ENCODE measurements at places on chromosomes 3 and 15.

- DNase-seq, result no peak
These were observed 196.3 kb downstream of the MEIS2 start for GRCh38 chr15:36903922-36904556.

- no peak for DNase-seq
These were observed 788 bp downstream of the UQCC5 start for GRCh38 chr3:52537165-52537620.

DNA sequence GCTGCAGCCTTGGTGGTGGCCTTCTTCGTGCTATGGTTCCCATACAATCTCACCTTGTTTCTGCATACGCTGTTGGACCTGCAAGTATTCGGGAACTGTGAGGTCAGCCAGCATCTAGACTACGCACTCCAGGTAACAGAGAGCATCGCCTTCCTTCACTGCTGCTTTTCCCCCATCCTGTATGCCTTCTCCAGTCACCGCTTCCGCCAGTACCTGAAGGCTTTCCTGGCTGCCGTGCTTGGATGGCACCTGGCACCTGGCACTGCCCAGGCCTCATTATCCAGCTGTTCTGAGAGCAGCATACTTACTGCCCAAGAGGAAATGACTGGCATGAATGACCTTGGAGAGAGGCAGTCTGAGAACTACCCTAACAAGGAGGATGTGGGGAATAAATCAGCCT lies 10.4 kb downstream of the CYP8B1 start:
- DNase-seq, result no peak

DNA sequence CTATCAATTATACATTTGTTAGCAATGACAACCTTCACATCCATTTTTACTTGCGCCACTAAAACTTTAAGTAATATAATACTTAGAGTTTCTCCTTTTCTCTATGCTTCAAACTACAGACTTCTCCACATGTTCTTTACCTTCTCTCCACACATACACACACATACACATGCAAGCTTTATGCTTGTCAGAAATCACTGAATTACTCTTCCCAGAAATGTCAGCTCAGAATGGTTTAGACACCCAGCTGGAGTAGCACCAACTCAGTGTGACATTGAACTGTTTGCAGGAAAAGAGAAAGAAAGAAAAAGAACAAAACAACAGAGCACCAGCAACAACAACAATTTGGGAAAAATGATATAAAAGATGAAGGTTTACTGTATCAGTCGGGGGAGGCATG lies 20.9 kb downstream of the CBLB start:
- no peak for DNase-seq

GRCh38 chr15:50051811-50052419 lies 67.1 kb downstream of the ATP8B4 start:
- peak; percentile 57 for DNase-seq

- no peak for DNase-seq
These were observed 457.0 kb downstream of the PLOD2 start for GRCh38 chr3:145704020-145704419.

DNA sequence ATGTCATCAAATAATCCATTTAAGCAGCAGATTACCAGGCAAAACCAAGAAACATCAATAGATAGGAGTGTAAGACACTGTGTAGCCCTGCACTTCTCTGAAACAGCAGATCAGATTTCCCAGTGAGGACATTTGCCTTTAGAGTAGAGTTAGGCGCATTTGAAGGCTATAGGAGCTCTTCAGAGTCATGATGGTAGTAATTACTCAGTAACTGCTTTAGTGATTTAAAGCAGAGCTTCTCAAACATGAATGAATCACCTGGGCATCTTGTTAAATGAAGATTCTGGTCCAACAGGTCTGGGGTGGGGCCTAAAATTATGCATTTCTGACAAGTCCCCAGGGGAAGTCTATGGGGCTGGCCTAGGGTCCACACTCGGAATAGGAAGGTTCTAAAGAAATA lies 36.9 kb downstream of the THRB start:
- no peak for DNase-seq

DNA sequence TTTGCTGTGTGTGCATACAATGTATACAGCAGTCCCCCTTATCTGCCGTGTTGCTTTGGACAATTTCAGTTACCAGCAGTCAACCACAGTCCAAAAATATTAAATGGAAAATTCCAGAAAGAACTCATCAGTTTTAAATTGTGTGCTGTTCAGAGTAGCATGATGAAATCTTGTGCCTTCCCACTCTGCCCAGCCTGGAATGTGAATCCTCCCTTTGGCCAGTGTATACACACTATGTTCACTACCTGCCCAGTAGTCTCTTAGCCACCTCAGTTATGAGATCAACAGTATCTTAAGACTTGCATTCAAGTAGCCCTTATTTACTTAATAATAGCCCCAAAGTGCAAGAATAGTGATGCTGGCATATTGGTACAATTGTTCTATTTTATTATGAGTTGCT lies 133.6 kb upstream of the ABHD17C start:
- no peak for DNase-seq

DNA sequence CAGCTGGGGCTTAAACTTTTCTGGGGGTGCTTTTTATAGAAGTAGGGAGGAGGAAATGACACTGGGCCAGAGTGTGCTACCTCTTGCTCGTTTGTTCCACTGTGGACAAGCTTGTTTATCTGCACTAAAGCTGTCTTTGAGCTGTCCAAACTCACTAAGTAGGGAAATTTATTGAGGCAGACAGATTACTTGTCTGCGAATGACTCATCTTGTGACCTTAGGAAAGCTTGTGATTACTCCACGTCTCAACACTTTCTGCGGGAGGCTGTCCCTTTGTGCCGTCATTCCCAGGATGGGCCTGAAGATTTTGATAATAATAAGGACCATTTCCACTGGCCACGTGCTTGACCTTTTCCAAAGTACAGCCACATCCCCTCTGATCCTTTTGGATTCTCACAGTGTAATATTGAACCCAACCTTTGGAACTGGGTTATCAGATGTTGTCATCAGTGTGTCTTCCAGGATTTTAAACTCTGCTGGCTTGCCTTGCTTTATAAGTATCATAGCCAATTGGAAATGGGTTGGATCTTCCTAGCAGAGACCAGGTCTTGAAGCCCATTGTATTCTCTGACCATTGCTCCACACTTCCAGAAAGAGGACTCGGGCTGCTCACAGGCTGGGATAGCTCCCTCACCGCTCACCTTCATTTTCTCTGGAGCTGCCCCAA lies 84.7 kb downstream of the AGBL1 start:
- DNase-seq, result no peak

DNA sequence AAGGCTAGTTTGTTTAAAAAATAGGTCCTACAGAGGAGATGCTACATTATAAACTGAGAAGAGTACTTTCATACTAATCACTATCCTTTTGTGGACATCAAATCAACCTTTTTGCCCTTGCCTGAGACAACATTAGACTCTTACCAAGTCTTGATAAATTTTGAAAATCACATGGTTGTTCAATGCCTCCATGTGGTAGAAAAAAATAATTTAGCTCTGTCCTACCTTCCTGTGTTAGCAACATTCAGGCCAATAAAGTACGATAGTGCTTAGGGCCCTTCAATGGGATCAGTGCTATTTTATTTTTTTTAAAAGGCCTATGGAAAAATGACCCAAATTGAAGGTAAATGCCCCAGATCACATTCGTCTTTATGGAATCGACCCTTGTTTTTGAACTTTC lies 5.0 kb upstream of the UBE2E1 start:
- DNase-seq, result no peak

GRCh38 chr15:45112591-45113379 lies 1.2 kb downstream of the DUOX2 start:
- no peak for DNase-seq

DNA sequence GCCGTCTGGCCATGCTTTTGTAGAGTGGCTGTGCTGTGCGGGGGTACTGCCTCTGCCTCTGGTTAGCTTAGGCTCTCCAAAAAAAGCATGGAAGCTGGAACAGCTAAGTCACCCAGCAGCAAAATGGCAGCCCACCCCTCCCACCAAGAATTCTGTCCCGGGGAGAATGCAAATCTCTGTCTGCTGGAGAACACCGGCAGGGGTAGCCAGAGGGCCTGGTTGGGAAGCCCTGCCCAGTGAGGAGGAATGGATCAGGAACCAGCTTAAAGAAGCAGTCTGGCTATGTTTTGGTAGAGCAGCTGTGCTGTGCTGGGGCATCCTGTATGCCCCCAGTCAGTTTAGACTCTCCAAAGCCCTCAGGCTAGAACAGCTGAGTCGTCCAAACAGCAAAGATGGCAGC lies 56.2 kb upstream of the PTPRG start:
- DNase-seq, result no peak

GRCh38 chr15:72207558-72208085 lies 10.0 kb upstream of the GRAMD2A start:
- DNase-seq, result no peak

DNA sequence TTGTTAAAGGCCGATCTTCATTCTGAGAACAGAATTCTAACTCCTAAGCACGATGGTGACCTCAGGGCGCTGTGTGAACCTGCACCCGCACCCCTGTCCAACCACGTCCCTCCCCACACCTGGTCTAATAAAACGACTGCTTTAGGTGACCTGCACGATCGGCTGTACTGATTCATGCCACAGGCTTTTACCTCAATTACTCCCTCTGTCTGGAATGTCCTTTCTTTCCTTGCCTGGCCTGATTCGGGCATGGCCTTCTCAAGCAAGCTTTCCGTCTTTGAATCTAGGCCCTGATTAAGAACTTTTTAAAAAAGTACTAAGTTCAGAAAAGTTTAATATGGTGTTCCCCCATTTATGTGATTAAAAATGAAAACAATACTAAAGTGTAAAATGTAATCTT lies 842 bp upstream of the U2SURP start:
- DNase-seq, result no peak

- DNase-seq, result no peak
These were observed 25.7 kb downstream of the PCOLCE2 start for GRCh38 chr3:142863010-142863817.

DNA sequence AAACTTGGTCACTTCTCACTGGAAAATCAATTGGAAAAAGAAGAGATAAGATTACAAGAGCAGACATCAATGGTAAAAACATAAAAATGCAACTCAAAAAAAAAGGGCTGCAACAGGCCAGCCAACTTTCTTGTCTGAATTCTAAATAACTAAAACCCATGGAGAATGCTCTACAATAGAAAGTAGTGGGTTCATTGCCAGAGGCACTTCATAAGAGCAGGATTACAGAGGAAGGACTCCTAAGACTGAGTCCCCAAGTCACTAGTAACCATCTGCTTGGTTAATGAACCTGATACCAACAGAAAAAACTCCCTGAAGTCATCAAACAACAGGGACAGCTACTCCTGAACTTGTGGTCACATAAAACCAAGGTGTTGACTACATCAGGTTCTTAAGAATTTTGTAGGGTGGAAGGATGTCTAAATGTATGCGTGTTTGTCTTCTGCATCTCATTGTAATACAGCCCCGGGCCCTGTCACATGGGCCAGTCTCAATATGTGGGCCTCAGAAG lies 148.6 kb downstream of the IMPG2 start:
- no peak for DNase-seq

DNA sequence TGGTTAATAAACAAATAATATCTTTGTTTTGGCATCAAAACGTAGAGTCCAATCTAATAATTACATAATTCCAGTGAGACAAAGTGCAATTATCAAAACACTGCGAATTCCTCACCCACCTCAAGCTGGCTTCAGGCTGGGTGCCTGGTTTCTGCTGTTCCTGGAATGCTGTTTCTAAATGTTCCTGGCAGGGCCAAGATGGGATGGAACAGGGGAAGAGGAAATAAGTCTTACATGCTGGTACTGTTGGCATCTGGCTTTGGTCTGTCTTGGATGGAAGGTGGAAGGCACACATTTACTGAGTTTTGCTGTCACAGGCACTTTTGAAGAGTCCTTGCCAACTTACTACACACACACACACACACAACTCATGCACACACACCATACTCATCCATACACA lies 101.9 kb upstream of the SLCO3A1 start:
- DNase-seq, result no peak

Data from GM04503 (cell line).